ENCODE measurements at places on chromosomes 6 and 20. TPM values are rescaled to one million over a fixed set of nuclear protein-coding genes. Genes with fewer than 3 reads are reported as not detected.
A peak's percentile ranks its signal among the peaks of the same experiment; 100 is the strongest.

DNA sequence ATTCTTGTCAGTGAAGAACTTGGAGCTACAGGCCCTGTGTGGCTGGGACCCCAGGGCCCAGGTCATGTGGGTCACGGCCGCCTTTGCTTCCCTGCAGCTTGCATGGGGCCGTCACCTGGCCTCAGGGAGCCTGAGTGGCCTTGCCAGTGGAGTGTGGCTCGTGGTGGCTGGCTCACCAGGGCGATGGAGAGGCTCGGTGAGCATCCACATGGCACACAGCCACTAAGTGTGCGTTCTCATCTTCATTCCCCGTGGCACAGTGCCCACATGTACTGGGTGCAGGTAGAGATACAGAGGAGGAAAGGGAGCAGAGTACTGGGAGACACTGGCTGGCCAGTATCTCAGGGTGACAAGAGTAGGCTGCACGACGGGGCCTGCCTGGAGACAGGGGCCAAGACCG, 21.5 kb downstream of the MANBAL start:
- H3K4me1 ChIP-seq, result peaks cover 74% of the 10 kb centered on the region
- no peak overlapping the region for H3K4me3 ChIP-seq
- no peaks in the 10 kb centered on the region for H3K27me3 ChIP-seq
- H3K36me3 ChIP-seq, result peaks cover 11% of the 10 kb centered on the region
- peak overlapping the region; percentile 57 for H3K27ac ChIP-seq
- DNase-seq, result peak; percentile 63

DNA sequence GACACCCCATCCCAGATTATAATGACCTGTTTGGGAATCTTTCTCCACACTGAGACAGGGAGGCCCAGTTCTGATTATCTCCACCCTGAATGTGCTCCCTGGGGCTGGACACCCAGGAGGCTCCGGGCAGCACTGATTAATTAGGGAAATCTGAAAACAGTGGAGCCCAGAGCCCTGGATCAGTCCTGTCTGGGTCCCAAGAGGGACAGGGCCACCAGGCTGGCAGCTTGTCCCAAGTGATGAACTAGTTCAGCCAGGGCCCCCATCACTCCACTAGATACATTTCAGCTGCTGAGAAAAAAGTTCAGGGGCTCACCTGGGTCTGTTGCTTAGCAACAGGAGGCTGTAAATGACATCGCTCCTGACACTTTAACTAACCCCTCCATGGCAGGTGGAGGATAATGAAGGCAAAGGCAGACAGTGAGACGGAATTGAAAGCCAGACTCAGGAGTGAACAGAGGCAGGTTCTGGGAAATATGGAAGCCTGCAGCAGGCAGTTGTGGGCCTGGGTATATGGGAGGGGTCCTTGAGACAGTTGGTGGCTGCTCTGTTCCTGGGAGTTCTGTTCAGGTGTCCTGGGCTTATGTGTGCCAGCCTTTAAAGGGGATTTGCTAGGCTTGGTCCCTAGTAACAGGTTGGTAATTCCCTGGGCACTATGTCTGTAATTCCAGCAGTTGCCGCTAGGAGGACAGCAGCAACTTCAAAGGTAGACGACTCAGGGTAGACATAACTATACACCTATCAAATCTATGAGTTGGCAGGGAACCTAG, 78.3 kb upstream of the CTNNBL1 start:
- no peak overlapping the region for H3K4me3 ChIP-seq
- H3K36me3 ChIP-seq, result no peaks in the 10 kb centered on the region
- no peak overlapping the region for H3K27ac ChIP-seq
- no peaks in the 10 kb centered on the region for H3K27me3 ChIP-seq

GRCh38 chr6:88174906-88175305, 8.8 kb upstream of the CNR1 start:
- no peaks in the 10 kb centered on the region for H3K36me3 ChIP-seq
- no peaks in the 10 kb centered on the region for H3K4me1 ChIP-seq
- no peak overlapping the region for H3K27ac ChIP-seq

DNA sequence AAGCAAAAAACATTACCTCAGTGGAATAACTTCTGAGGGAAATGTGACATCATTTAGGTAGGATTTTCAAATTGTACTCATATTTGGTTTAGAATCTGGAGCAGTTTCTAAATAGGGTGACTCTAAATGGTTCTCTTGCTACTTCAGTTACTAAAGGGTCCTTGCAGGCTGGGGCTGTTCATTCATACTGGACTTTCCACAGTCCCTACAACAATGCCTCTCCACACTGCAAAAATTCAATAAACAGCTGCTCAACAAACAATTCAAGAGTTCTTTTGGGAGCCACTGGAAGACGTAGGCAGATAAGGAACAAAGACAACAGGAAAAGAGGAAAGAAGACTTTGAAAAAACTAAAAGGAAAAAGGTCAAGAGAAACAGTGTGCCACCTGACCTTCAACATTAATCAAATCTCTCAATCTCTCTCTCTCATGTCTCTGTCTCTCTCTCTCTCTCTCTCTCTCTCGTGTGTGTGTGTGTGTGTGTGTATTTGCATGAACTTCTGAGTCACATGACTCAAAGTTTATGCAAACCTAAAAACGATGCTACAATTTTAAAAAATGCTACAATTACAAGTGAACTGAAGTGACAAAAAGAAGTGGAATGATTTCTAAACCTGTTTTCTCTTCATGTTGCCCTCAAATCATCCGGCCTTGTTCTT, 14.5 kb downstream of the NOL7 start:
- DNase-seq, result no peak
- peaks cover 96% of the 10 kb centered on the region for H3K36me3 ChIP-seq
- no peak overlapping the region for H3K27ac ChIP-seq
- H3K4me1 ChIP-seq, result no peaks in the 10 kb centered on the region
- no peak overlapping the region for H3K4me3 ChIP-seq
- H3K27me3 ChIP-seq, result no peaks in the 10 kb centered on the region

GRCh38 chr20:40913224-40914185, 115.1 kb upstream of the TOP1 start:
- no peak for DNase-seq
- H3K36me3 ChIP-seq, result no peaks in the 10 kb centered on the region
- H3K4me1 ChIP-seq, result no peaks in the 10 kb centered on the region
- no peak overlapping the region for H3K27ac ChIP-seq
- H3K4me3 ChIP-seq, result no peak overlapping the region

- no peaks in the 10 kb centered on the region for H3K27me3 ChIP-seq
- H3K36me3 ChIP-seq, result no peaks in the 10 kb centered on the region
- H3K4me1 ChIP-seq, result peaks cover 99% of the 10 kb centered on the region
- DNase-seq, result peak; percentile 84
- peak overlapping the region; percentile 39 for H3K4me3 ChIP-seq
Measured at GRCh38 chr6:110329348-110329713, 28.8 kb downstream of the METTL24 start.

- H3K27ac ChIP-seq, result no peak overlapping the region
- no peak overlapping the region for H3K4me3 ChIP-seq
- H3K36me3 ChIP-seq, result no peaks in the 10 kb centered on the region
Measured at GRCh38 chr20:8334641-8335040, 202.6 kb downstream of the PLCB1 start.

GRCh38 chr6:17831135-17831534, 124.4 kb upstream of the NUP153 start:
- H3K4me3 ChIP-seq, result no peak overlapping the region
- H3K27ac ChIP-seq, result no peak overlapping the region
- peaks cover 34% of the 10 kb centered on the region for H3K36me3 ChIP-seq
- DNase-seq, result no peak
- no peaks in the 10 kb centered on the region for H3K27me3 ChIP-seq
- peaks cover 6% of the 10 kb centered on the region for H3K4me1 ChIP-seq

GRCh38 chr6:88339761-88340160, 173.6 kb upstream of the CNR1 start:
- DNase-seq, result no peak
- no peak overlapping the region for H3K27ac ChIP-seq
- no peak overlapping the region for H3K4me3 ChIP-seq
- no peaks in the 10 kb centered on the region for H3K36me3 ChIP-seq

DNA sequence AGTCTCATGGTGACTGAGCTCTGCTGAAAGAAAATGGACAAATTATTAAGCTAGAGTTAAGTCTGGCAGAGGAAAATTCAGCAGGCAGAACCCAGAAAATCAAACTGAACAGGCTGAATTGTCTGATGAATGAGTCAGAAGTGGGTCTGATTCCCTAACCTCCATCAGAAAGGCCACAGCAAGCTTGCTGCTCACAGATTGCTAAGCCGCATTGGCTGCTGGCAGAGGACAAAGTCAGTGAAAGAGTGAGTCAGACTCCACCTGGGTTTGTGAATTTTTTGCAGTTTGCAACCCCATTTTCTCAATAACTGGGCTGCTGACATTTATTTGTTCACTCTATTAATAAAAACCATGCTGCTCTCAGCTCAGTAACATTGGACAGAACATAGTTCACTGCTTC, 191.3 kb downstream of the EPM2A start:
- no peaks in the 10 kb centered on the region for H3K27me3 ChIP-seq
- DNase-seq, result no peak
- H3K4me3 ChIP-seq, result no peak overlapping the region
- H3K36me3 ChIP-seq, result no peaks in the 10 kb centered on the region

GRCh38 chr20:3660262-3661059, 2.7 kb downstream of the GFRA4 start:
- no peak overlapping the region for H3K4me3 ChIP-seq
- peak; percentile 48 for DNase-seq
- no peak overlapping the region for H3K27ac ChIP-seq
- no peaks in the 10 kb centered on the region for H3K36me3 ChIP-seq
- no peaks in the 10 kb centered on the region for H3K4me1 ChIP-seq

DNA sequence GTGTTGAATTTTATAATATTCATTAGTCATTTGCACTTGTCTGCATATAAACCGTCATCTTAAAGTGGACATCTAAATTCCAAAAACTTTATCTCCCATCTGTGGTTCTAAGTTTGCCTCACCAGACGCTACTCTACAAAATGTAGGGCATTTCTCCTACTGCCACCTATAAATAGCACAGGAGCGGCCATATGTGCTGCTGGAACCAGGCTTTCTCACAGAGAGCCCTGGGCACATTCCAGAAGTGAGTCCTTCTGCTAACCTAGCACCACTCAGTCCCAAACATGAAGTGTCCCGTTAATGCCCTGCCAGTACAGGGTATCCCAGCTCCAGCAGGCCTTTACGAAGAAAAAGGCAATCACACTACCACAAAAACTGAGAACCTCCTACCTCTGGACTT, 153.7 kb downstream of the TMEM242 start:
- H3K27me3 ChIP-seq, result no peaks in the 10 kb centered on the region
- peaks cover 25% of the 10 kb centered on the region for H3K4me1 ChIP-seq
- no peak for DNase-seq
- peaks cover 28% of the 10 kb centered on the region for H3K36me3 ChIP-seq

GRCh38 chr6:29537714-29538403, 21.7 kb downstream of the UBD start:
- H3K4me1 ChIP-seq, result no peaks in the 10 kb centered on the region
- H3K27ac ChIP-seq, result no peak overlapping the region
- H3K27me3 ChIP-seq, result no peaks in the 10 kb centered on the region
- no peak for DNase-seq
- H3K36me3 ChIP-seq, result no peaks in the 10 kb centered on the region

- H3K27ac ChIP-seq, result no peak overlapping the region
- DNase-seq, result no peak
- no peaks in the 10 kb centered on the region for H3K4me1 ChIP-seq
- H3K4me3 ChIP-seq, result no peak overlapping the region
- no peaks in the 10 kb centered on the region for H3K27me3 ChIP-seq
Measured at GRCh38 chr6:3200682-3201081, 26.8 kb downstream of the TUBB2B start.

- H3K27ac ChIP-seq, result no peak overlapping the region
- no peaks in the 10 kb centered on the region for H3K27me3 ChIP-seq
- H3K4me1 ChIP-seq, result no peaks in the 10 kb centered on the region
- no peak for DNase-seq
- H3K36me3 ChIP-seq, result no peaks in the 10 kb centered on the region
Measured at GRCh38 chr6:163761481-163761880, 347.0 kb downstream of the QKI start.

- no peaks in the 10 kb centered on the region for H3K36me3 ChIP-seq
- DNase-seq, result no peak
- no peaks in the 10 kb centered on the region for H3K4me1 ChIP-seq
- H3K27ac ChIP-seq, result no peak overlapping the region
- peaks cover 36% of the 10 kb centered on the region for H3K27me3 ChIP-seq
Measured at GRCh38 chr20:31856516-31856915, 11.1 kb upstream of the FOXS1 start.

- no peaks in the 10 kb centered on the region for H3K4me1 ChIP-seq
- H3K36me3 ChIP-seq, result no peaks in the 10 kb centered on the region
- no peak overlapping the region for H3K27ac ChIP-seq
Measured at GRCh38 chr6:7960848-7961247, 50.3 kb upstream of the TXNDC5 start.

DNA sequence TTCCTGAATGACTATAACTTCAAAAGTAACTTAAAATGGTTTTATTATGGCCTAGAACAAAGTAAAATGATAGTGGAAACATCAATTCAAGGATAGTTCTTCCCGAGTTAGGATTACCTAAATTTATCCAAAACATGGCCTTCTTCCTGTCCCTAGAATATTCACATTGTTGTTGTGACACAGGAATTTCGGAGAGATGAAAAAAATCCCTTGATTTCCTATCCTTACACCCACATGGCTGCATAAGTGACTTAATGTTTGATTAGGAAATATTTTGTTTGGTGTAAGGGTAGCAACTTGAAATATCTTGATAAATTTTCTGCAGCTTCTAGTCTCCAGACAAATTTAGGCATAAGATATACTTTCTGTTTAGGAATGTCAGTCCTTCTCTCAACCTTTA, 27.8 kb downstream of the ZNF451 start:
- no peaks in the 10 kb centered on the region for H3K4me1 ChIP-seq
- no peak for DNase-seq
- H3K36me3 ChIP-seq, result no peaks in the 10 kb centered on the region
- no peaks in the 10 kb centered on the region for H3K27me3 ChIP-seq
- no peak overlapping the region for H3K27ac ChIP-seq

GRCh38 chr6:14804001-14804784, 441.7 kb upstream of the JARID2 start:
- DNase-seq, result no peak
- no peaks in the 10 kb centered on the region for H3K27me3 ChIP-seq
- H3K36me3 ChIP-seq, result no peaks in the 10 kb centered on the region
- no peak overlapping the region for H3K4me3 ChIP-seq
- H3K4me1 ChIP-seq, result peaks cover 17% of the 10 kb centered on the region

- H3K4me3 ChIP-seq, result no peak overlapping the region
- DNase-seq, result no peak
- H3K27ac ChIP-seq, result no peak overlapping the region
- H3K27me3 ChIP-seq, result no peaks in the 10 kb centered on the region
- no peaks in the 10 kb centered on the region for H3K4me1 ChIP-seq
Measured at GRCh38 chr6:163866192-163866591, 451.7 kb downstream of the QKI start.

The ABHD12 gene
- total RNA-seq, result 39.6 TPM

The RIMS1 gene
- 2.3 TPM for total RNA-seq

The ECT2L gene
- not detected for total RNA-seq

The IPCEF1 gene
- total RNA-seq, result 0.28 TPM

The SIRPD gene
- not detected for total RNA-seq

The RBCK1 gene
- 77.5 TPM for total RNA-seq

The REM1 gene
- 5.3 TPM for total RNA-seq

The ADGB gene
- total RNA-seq, result not detected

The ANKRD6 gene
- total RNA-seq, result 21.6 TPM

The CPNE5 gene
- total RNA-seq, result 2.1 TPM

The RIPPLY2 gene
- not detected for total RNA-seq

The RAD21L1 gene
- not detected for total RNA-seq

The PAX1 gene
- total RNA-seq, result not detected

The SSTR4 gene
- not detected for total RNA-seq

Data from sigmoid colon (tissue), 7 donors.